WTC11 (cell line): ENCODE measurements at places on chromosomes 12 and 14. TPM values are rescaled to one million over a fixed set of nuclear protein-coding genes. Genes with fewer than 3 reads are reported as not detected.

DNA sequence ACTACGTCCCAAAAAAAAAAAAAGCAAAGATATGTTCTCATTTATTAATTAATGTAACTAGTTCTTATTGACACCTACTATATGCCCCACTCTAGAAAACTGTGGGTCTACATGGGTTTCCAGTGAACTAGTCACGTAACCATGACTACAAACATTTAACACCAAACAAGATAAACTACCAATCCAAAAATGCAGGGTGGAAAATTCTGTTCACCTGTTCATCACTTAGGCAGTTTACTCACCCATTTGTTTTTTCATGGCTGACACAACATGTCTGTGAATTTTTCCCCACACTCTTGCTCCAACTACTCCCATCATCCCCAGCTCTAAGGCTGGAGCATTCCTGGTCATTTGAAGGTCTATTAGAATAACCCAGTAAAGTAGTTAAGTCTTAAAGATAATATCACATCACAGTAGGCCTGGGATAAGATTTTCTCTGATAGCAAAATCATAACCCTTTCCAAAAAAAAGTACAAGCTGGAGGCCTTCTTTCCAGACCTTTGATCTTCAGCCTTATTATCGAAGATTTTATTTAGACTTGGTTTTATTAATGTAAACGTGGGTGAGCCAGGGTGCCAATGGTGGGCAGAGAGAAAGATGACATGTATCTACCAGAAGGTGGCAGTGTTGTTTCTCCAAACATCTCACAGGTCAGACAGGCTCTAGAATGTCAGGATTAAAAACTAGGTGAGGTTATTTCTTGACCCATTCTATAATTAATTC is 61.6 kb upstream of the DAAM1 start:
- DNase-seq = no peak

DNA sequence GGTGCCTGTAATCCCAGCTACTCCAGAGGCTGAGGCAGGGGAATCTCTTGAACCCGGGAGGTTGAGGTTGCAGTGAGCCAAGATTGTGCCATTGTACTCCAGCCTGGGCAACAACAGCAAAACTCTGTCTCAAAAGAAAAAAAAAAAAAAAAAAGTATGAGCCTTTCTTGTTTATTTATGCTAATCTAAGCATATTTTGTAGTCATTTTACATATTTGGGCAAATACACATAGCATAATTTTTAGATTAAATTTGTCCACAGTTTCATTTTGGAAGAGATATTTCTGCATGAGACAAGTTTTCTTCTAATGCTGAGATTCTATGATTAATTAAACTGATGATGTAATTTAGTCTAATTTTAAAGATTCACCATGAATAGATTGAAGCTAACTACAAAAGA is 494.4 kb downstream of the TMTC2 start:
- DNase-seq = no peak

GRCh38 chr14:89549381-89550125 is 132.5 kb upstream of the FOXN3 start:
- DNase-seq = no peak

PTPRQ gene
- not detected in 3 replicates for total RNA-seq

PPFIA2 gene
- total RNA-seq = 0.92 to 1.8 TPM (median 1.1 TPM) in 3 replicates
